ENCODE measurements at places on chromosomes 6 and 20.
A peak's percentile ranks its signal among the peaks of the same experiment; 100 is the strongest.

- no peak for DNase-seq
Measured at GRCh38 chr20:40961686-40962640, 66.7 kb upstream of the TOP1 start.

DNA sequence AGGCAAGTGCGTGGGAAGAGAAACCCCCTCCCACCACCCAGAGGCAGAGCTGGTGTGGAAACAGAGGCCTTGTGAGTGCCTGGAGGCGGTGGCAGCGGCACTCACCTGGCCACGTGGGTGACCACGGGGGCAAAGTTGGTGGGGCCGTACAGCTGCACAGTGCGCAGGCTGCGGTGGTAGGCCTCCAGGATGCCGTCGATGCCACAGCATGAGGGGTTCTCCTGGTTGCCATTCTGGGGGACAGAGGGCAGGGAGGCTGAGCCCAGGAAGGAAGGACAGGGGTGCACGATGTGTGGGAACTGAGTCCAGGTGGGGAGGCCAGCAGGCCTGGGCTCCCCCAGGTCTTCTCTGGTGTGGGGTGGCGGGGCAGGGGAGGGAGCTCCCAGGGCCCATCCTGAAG lies 47.7 kb downstream of the RAB44 start:
- no peak for DNase-seq

DNA sequence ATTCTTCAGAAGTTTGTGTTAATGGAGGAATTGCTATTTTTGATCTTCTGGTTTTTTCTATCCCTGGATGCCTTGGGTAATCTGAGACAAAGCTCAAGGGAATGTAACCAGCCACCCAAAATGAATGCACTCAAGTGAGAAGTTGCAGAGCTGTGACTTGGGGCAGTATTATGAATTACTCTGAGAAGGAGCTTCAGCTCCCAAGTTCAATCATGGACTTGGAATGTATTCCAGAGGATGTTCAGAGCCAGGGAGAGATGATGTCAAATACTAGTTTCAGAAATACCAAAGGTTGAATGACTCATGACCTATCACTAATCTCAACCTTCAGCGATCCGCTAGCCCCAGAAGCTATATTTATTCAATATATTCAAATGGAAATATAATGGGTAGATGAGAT lies 375.2 kb upstream of the PLCB4 start:
- no peak for DNase-seq

DNA sequence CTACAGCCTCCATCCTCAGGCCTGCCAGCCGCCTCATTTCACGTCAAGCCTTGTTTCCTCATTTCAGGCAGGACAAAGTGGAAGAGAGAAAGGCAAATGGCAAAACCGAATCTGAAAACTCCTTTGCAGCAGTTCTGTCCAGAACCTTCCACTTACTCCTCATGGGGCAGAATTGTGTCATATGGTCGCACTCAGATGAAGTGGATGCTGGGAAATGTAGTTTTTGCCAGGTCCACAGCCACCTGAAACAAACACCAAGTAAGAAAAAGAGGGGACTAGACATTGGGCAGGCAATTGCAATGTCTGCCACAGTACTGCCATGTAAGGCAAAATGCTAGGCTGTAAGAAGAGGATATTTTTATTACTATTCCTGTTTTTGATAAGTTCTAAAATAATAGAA lies 44.9 kb downstream of the ISM1 start:
- DNase-seq, result no peak

DNA sequence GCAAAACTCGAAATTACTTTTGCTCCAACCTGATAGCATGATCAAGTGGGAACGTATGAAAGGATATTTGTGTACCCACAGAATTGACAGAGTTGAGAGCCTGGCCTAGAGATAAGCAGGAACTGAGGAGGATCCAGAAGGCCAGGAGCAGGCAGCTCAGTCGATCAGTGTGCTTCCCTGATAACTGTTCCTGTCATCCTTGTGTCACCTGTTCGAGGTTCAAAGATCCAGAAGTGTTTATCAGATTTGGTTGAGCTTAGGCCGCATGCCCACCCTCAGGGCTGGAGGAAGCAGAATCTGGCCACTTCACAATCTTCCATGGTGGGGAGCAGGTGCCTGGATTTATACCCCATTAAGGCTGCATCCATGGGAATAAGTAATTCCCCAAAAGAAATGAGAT lies 124.8 kb downstream of the QRSL1 start:
- no peak for DNase-seq

GRCh38 chr20:58907320-58908137 lies 55.0 kb downstream of the GNAS start:
- DNase-seq, result peak; percentile 33

DNA sequence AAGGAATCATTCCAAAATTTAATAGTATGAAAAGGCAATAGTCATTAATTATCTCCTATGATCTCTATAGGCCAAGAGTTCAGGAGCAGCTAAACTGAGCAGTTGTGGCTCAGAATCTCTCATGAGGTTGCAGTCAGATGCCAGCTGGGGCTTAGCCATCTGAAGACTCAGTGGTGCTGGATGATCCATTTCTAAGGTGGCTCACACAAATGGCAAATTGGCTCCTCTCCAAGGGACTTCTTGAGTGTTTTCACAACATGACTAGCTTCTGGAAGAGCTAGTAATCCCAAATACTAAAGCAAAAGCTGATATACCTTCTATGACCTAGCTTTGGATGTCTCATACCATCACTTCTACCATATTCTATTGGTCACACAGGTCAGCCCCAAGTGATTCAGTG lies 104.2 kb downstream of the HAO1 start:
- DNase-seq, result no peak

DNA sequence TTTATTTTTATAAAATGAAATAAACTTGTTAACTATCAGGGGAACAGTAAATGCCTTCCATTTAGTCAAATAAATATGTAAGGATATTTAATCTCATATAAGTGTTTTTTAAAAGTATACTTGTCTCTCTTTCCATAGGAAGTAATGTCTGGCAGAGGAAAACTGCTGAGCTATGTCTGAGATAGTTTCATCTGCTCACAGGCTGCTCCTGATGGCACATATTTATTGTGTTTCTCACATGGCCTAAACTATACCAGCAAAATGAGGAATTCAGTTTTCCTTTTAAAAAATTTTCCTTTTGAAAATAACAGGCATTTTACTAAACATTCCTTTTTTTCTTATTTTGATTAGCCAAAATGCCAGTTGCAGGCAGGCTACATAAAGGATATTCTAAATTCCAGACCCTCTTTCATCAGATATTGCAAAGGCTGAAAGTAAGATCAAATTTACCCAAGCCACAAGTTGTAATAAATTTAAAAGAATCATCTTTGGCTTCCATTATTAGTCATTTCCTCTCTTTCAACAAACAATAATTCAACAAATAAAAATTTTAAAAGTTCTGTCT lies 60.1 kb upstream of the RNF146 start:
- no peak for DNase-seq

GRCh38 chr20:48734104-48734749 lies 93.6 kb downstream of the PREX1 start:
- DNase-seq, result no peak

DNA sequence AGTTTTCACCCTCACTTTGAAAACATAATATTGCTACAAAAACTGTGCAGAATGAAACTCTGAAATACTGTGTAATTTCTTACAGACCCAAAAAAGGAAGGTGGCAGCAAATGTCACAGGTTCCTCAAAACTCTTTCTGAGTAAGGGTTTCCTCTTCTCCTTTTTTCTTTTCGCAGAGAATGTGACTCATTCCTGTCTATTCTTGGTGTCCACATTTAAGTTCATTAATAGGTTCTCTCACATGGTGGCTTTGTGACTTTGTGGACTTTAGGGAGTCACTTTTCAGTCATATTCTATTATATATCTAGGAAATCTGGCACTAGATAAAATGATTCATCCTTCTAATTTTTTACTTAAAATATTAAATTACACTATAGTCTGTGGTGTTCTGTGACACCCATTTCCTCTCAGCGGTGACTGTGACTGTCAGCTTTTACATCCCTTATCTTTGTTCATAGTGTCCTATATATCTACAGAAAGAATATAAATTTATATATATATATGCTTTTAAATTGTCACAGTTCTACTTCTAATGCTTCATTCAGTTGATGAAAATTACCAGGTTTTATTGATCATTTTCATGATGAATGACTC lies 126.8 kb upstream of the HCRTR2 start:
- DNase-seq, result no peak

- no peak for DNase-seq
Measured at GRCh38 chr20:8287340-8287739, 155.3 kb downstream of the PLCB1 start.

DNA sequence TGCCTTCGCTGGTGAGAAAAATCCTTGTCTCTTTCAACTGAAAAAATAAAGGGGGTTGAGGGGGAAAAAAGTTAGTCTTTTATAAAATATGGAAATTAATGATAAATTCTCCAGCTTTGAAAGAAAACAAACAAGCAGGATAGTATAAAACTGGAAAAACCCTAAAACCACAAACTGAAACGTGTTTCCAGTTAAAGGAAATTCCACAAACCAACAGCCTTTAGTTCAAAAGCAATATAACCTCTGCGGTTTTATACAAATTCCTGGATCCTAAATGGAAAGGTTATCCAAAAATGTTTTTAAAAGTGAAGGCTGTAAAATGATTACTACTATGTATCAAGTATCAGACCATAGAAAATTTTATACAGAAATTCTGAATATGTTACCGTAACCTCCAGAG lies 55.6 kb downstream of the BMP5 start:
- no peak for DNase-seq

DNA sequence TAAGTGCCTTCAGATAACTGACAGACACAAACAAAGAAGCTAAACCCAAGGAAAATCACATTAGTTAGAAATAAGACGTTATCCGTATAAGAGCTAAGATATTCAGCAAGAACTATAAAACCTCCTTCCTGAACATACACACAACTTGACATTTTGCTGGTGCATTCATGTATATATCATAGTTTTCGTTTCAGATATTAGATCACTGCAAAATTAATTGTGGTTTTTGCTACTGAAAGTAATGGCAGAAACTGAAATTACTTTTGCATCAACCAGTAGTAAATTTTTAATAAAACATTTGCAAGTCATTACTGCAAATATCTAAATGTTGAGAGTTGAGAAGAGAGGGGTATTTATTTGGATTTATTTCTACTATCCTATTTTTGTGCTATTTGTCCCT lies 26.1 kb upstream of the KCNQ5 start:
- no peak for DNase-seq

DNA sequence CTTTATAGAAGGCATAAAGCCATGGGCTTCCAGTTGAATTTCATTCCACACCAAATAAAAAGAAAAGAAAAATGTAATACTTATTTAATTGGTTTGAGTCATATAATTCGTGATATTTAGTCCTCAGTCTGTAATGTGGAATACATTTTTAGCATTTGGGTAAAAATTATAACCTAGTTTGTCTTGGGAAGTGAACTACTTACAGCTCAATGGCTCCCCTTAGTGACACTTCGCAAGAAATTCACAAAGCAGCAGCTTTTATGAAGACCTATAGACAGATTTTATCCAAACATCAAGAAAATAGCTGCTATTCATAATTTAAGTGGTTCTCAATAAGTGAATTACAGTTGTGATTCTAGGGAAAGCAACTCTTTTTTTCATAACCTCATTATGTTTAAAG lies 72.1 kb downstream of the RSPO3 start:
- peak; percentile 37 for DNase-seq

- no peak for DNase-seq
Measured at GRCh38 chr6:91198588-91199255, 611.9 kb upstream of the MAP3K7 start.

DNA sequence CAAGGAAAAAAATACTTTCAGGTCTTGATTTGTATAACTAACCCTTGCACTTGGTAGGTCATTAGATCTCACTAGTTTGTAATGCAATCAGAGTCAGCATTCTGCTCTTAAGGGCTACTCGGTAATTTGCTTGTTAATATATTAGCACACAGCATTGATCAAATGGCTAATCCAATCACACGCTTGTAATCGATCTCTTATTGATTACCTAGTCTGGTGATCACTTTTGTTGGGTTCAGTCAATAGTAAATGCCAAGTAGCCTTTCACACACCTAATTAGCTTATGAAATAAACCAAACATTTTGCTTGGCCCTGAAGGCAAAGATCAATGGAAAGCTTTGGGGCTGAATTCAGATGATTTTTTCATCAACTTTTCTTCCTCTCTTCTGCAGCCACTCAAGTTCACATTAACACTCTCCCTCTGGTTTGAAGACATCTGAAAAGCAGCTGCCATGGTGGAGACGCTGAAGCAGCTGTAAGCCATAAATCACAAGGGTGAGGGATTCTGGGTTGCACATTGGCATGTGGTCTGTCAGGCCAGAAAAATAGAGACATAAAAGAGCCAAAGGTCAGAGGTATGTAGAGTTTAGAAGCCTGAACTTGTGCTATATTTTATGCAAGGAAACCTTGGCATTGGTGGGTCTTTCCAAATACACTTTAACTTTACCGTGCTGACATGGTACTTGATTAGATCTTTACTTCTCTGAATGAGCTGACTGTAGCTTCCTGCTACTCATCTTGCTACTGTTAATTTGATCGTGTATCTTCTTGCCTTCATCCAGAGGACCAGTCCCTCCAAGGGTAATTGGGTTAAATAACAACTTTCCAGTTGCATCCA lies 234.4 kb downstream of the SIM1 start:
- no peak for DNase-seq

DNA sequence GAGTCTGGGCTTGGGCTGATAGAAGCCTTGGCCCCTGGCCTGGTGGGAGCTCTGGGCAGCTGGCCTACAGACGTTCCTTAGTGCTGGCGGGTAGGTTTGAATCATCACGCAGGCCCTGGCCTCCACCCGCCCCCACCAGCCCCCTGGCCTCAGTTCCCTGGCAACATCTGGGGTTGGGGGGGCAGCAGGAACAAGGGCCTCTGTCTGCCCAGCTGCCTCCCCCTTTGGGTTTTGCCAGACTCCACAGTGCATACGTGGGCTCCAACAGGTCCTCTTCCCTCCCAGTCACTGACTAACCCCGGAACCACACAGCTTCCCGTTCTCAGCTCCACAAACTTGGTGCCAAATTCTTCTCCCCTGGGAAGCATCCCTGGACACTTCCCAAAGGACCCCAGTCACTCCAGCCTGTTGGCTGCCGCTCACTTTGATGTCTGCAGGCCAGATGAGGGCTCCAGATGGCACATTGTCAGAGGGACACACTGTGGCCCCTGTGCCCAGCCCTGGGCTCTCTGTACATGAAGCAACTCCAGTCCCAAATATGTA lies 957 bp upstream of the VEGFA start:
- DNase-seq, result no peak

DNA sequence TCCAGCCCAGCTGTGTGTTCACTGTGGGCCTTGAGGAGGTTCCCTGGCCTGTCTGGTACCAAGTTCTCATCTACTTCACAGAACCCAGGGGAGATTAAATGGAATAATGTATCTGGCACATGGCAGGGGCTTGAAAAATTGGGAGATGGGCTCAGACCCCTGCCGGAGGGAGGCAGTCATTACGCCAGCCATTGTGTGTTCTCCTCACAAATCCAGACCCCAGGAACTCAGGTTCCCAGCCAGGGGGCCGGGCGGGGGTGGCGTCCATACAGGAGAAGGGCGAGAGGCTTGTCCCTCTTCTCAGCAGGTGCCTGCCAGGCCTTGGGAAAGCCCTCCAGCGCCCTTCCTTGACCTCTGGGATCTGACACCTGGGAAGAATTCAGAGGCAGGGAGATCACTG lies 8.1 kb downstream of the NOL4L start:
- no peak for DNase-seq

GRCh38 chr6:136696783-136697364 lies 95.4 kb downstream of the MAP3K5 start:
- DNase-seq, result no peak
